ENCODE measurements at places on chromosomes 12 and 14. TPM values are rescaled to one million over a fixed set of nuclear protein-coding genes. Genes with fewer than 3 reads are reported as not detected.

- DNase-seq = no peak
Observed at GRCh38 chr12:83197483-83197914, 510.8 kb downstream of the TMTC2 start.

DNA sequence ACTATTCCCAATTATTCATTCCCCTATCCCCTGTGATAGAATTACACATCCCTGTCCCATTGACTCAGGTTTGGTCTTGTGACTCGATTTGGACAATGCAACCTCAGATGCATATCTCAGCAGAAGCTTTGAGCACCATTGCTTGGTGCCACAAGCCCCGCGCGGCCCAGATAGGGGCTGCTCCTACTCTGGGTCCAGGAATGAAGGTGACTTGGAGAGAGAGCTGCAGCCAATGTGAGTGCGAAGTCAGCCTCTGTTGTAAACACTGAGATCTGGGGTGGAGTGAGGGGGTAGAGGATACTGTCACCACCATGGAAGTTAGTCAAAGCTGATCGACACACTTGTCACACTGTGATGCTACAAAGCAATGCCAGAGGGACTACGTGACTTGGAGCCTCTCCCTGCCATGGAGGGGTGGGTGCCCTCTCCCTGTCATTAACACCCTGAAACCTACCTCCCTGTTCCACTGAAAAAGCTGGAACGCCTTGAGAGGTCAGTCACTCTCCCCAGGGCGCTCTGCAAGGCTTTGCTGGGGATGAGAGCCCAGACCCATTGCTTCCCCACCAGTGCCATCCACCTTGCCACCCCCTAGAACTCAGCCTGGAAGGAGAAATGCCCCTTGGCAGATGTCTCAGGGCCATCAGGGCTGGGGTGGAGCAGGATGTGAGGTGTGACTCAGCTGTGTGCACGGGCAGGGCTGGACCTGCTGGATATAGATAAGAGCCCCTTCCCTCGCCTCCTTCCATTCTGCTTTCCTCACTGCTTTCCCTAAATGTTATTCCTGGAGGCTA is 6.6 kb upstream of the PLEK2 start:
- no peak for DNase-seq

DNA sequence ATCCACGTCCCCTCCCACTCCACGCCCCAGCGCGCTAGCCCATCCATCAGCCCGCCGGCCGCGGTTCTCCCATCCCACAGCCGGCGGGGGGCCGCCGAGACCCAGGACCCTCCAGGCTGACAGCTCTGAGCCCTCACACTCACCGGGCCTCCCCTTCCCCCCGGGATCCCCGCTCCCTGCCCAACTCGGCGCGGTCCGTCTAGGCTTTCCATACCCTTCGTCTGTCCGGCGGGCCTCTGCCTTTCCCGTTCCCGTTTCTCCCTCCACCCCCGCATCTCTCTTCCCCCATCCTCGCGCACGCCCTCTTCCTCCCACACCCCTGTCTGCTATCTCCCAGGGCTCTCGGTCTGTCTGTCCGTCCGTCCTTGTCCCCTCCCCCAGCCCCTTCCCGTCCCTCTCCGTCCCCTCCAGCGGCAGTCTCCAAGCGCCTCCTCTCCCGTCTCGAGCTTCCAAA is 726 bp downstream of the ZFHX2 start:
- no peak for DNase-seq

PZP gene
- not detected for total RNA-seq

SYCP3 gene
- total RNA-seq = not detected

- DNase-seq = no peak
Observed at GRCh38 chr14:55451398-55451797, 11.0 kb upstream of the TBPL2 start.

GRCh38 chr12:31387466-31387865 is 61.5 kb upstream of the SINHCAF start:
- no peak for DNase-seq

DNA sequence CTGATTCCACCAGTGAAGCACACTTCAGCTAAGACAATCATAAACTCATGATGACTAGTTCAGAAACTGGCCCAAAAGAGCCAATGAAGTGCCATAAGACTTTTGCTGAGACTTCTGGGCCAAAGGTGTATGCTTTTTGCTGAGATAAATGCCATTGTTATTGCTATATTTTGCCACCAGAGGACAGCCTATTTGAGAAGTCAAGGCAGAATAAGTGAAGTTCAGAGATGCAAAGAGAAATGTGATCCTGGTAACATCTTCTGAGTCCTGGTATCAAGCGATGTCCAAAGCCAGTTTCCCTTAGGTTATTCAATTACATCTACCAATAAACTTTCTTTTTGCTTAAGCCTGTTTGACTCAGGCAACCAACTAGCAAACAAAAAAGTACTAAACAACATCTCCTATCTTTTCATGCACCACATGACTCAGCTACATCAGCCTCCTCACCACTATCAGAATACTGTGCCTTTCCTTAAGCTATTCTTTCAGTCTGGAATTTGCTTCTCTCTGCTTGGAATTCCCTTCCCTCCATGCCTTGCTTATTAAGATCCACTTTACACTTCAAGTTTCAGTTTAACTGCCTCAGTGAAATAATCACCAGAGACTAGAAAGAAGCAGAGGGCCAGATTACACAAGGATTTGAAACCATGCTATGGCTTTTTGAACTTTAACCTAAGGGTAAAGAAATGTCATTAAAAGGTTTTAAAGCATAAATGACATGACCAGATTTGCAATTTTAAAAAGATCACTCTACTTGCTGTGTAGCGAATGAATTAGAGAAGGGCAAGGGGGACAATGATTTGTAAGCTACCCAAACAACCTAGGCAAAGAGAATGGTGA is 14.0 kb downstream of the CRY1 start:
- DNase-seq = peak; percentile 45

TPH2 gene
- total RNA-seq = 0.24 TPM
